ENCODE measurements at places on chromosomes 2 and 18.

DNA sequence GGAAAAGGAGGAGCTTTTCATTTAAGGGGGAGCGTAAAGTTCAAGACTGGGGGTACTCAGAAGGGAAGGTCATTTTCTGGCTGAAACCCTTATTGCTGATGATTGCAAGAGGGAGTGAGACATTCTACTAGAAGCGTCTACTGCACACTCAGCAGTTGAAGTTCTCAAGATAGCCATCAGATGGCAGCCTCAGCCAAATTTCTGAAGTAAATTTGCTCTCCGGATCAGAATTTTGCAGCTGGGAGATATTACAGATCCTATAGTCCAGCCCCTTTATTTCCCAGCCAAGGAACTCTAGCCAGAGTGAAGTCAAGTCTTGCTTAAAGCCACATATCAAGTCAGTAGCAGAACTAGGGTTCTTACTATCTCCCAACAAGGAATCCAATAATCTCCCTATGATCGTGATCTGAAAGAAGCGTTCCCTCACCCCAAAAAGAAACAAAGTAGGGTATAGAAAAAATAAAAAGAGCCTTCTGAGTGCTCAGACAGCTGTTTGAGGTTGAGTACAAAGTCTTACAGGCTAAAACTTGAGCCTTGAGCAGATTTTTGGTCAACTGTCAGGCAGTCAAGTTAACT, 24.0 kb downstream of the RAX start:
- peak; percentile 82 for DNase-seq

- no peak for DNase-seq
Measured at GRCh38 chr2:27262379-27263286, at the start of gene SLC30A3. Gene SLC30A3, minus strand, starts transcription at chr2:27263047. Its CDS starts 141 bp downstream, at chr2:27262906.

DNA sequence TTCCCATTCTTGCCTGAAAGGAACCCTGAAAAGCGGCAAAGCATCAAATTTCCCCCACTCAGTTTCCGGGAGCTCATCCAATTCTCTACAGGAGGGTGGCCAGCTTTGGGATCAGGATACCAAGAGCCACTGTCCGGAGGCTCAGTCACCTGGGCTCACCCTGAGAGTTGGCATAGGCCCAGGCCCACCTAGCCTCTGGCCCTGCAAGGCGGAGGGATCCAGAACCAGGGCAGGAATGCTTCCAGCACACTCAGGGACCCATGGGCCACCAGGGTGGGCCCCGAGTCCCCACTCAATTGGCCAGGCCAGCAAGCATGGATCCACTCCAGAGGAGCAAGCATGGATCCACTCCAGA, 432.9 kb upstream of the MYT1L start:
- no peak for DNase-seq

GRCh38 chr2:233015019-233015645, 2.1 kb upstream of the NGEF start:
- DNase-seq: no peak

DNA sequence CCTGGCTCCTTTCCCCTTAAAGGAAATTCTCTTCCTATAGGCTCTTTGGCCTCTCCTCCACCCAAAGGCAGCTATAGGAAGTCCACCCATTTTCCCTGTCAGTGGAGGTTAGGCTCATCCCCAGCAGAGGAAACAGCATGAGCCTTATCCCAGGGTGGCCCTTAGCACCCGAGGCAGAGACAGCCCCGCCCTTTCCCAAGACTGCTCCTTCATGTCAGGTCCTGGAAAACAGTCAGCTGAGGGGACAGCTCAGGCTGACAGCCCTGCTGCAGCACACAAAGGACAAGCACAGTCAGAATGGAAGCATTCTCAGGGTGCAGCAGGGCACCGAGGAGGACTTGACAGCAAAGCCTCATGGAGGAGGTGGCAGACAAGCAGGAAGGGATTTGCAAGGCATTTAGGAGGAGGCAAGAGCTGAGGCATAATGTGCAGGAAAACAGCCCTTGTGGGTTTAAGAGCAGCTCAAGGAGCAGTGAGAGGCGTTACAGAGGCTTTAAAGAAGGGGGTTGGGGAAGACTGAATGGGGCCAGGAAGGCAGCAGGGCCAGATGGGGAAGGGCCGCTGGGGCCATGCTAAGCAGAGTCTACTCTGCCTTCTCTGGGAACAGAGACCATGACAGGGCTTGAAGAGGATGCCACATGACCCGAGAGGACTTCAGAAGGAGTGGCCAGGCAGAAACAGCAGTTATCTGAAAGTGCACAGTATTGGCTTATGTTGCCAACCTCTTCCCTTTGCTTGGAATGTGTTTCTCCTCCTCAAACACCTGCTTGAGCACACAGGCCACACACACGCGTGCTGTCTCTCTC, 216.6 kb downstream of the SH3BP4 start:
- no peak for DNase-seq

- no peak for DNase-seq
Measured at GRCh38 chr2:181954538-181954883, 31.1 kb upstream of the PPP1R1C start.

DNA sequence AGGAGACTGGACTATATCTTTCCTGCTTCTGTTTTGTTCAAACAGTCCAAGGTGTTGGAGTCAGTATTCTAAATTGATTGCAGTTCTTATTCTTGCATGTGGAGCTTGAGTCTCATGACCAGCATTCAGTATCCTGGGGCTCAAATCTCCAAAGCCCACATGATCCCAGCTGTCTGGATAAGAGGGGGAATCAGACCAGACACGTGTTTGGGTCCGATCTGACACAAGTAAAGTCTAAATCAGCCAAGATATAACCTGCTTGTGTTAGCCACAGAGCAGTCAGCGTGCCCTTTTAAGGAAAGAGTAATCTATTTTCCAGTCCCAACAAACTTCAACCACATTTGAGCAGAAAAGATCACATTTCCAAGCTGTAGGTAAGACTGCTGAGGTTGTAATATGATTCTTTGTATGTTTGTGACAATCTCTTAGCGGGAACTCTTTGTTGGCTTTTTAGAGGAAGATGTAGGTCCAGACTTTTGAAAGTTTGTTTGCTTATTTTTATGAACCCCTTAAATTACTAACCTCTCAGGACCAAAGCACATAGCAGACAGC, 334.6 kb downstream of the SLC4A3 start:
- DNase-seq: no peak

- no peak for DNase-seq
Measured at GRCh38 chr2:29796446-29796845, 124.9 kb downstream of the ALK start.

DNA sequence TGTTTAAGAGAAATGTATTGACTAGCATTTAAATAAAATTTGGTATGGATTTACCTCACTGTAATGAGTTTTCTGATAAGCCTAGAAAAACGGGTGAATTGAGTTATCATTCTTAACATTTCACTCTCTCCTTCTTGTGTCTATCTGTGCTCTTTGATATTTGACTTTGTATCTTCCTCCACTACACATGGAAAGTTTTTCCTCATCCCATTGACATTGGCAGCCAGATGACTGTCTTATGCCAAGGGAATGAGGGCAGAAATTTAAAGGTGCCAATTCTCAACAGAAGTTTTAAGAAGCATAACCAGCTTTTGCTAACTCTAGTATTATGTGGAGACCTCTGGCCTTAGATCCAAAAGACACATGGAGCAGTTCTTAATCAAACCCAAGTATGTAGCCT, 376.6 kb downstream of the DSEL start:
- DNase-seq: no peak

- no peak for DNase-seq
Measured at GRCh38 chr2:236107942-236108625, 60.1 kb downstream of the GBX2 start.

DNA sequence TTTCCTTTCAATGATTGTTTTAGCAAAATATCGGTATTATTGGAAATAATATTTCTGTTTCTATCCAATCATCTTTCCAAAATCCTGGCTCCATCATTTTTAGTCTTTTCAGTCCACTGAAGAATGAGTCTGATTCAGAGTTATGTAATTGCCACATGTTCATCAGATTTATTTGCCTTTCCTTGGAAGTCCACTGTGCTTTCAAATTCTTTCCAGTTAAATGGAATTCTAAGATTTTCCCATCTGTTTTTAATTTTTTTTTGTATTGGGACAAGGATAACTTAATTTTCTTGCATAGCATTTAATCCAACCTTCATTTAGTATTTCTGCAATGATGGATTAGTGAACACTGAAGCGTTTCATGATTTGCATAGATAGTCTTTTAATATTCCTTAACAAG, 521.5 kb upstream of the NRXN1 start:
- DNase-seq: no peak

- no peak for DNase-seq
Measured at GRCh38 chr18:45825258-45826044, at the start of gene SIGLEC15. Gene SIGLEC15, plus strand, starts transcription at chr18:45825675. Its CDS starts 54 bp downstream, at chr18:45825729.

DNA sequence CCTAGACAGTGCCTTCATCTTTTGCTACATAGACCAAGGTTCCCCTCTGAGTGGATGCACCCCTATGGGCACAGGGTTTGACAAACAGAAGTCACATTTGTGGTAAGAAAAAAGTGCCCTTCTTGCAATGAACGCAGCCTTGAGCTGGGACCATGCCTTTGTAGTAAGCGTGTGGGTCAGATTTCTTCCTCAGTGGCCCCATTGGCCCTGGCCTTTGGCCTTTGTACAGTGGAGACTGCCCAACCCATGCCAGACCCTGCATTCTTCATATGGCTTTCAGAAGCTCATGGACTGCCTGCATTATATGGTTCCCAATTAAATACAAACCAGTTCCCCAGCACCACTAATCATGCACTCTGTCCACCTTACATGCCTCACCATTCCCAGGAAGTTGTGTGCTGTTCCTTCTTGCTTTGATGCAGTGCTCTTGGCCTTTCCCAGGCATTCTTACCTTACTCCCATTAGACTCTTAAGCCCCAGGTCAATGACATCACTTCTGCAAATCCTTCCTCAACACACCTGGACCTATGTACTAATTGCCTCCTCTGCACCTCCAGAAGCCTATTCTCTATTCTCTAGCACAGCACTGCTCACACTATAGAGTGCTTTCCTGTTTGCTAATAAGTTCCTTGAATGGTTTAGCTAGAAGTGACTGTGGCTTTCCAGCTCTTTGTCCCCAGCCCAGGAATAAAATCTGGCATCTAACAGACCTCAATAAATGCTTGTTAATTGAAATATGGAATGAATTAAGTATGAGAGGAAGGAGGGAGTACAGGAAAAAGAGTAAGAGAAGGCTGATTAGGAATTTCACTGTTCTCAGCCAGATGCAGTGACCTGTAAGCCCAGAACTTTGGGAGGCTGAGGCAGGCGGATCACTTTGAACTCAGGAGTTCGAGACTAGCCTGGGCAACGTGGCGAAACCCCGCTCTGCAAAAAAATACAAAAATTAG, 60.2 kb downstream of the TMEM247 start:
- no peak for DNase-seq

DNA sequence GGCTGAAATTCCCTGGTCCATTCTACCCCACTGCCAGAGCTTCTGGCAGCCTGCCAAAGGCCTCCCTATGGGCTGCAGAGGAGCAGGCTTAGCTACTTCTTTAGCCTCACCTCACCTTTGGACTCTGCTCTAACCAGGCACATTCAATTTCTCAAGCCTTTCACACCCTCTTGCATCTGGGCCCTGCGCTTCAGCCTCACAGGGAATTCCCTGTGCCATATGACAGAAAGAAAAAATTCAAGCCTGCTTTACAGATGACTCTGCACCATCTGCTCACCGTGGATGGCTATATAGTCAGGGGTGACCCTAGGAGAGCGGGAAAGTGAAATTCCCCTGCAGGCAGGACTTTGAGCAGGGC, 62.5 kb downstream of the REEP1 start:
- no peak for DNase-seq

DNA sequence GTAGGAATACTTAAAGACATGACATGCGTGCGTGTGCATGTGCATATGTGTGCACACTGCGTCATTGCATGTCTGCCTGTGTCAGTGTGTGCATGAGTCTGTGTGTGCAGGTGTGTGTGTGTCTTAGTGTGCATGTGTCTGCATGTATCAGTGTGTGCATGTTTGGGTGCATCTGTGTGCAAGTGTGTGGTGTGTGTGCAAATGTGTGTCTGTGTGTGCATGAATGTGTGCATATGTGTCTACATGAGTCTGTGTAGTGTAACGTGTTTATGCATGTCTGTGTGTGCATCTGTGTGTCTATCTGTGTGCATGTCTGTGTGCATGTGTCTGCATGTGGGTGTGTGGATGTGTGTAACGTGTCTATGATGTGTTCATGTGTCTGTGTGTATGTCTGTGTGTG, 30.5 kb downstream of the KCNG2 start:
- DNase-seq: no peak

DNA sequence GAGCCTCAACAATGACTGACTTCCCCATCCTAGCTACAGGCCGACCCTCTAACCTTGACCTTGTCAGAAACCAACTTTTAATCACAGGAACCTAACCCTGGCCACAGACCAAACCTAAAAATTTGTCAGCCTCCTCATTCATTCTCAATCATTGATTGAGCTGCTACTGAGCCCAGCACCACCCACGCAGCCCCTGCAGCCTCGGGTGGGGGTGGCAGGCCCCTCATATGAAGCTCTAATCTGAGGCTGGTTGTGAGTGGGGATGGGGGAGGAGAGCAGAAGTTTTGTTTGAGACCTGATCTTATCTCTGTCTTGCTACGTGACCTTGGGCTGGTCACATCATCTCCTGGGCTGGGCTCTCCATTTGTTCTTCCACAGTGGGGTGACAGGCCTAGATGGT, 99.5 kb upstream of the EPAS1 start:
- DNase-seq: no peak

- no peak for DNase-seq
Measured at GRCh38 chr2:223460774-223461211, 141.4 kb downstream of the SCG2 start.
